ENCODE measurements at places on chromosomes 4 and X.
A peak's percentile ranks its signal among the peaks of the same experiment; 100 is the strongest.

DNA sequence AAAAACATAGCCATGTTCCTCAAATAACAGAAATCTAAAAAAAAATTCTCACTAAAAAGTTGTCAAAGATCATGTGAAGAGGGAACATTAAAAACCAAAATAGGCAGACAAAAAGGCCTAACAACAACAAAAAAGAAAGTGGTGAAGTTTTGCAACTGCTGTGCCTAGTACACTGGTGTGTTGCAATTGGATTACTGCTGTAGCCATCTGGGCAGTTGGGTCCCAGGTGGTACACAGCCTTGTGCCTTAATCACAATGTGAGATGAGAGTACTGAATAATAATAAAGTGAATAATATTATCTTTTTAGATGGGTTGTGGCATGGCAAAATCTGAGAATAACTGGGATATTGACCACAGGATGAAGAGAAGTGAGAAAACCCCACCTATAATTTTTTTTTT is 12.0 kb downstream of the C4orf54 start:
- DNase-seq: no peak

- no peak for DNase-seq
Observed at GRCh38 chrX:97310373-97310772, 426.7 kb downstream of the RPA4 start.

DNA sequence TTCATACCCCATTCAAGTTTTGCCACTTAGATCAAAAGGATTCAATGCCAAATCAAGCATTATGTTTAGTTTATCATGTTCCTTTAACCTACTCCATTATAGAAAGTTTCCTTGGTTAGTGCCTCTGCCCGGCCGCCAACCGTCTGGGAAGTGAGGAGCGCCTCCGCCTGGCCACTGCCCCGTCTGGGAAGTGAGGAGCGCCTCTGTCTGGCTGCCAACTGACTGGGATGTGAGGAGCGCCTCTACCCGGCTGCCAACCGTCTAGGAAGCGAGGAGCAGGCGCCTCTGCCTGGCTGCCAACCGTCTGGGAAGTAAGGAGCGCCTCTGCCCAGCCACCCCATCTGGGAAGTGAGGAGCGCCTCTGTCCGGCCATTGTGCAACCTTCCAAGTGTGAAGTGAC is 36.3 kb upstream of the PDGFRA start:
- no peak for DNase-seq

- DNase-seq: no peak
Observed at GRCh38 chr4:125316791-125317524, 2.2 kb downstream of the FAT4 start.

GRCh38 chr4:123390846-123391456 is 5.6 kb upstream of the SPRY1 start:
- no peak for DNase-seq

DNA sequence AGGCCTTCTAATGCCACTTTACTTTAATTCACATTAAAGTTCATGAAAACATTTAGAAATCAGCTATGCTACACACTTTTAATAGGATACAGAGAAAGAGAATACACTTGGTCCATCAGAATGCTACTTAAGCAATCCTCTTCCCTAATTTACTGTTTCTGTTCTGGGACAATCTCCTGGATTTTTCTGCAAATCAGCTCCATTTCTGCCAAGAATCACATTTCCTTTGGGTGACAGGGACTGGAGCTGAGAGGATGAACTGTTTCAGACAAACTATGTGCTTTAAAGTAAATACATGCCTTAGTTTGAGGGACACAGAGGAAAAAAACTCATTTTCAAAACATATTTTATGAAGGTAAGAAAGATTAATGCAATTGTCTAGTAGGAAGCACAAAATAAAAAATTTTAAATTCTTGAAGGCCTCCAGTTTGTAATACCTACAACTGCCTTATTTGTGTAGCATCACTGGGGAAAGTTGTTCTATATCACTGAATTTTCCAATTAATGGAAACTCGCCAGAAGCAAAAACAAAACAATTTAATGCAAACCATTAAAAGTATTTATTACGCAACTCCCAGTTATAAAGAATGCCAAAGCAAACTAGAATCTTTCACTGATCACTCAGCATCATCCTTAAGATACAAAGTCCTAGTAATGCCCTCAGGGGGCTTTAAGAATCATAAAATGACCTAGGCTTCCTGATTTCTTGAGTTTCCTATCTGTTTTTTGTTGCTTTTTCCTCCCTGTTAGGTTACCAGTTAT is 36.3 kb downstream of the BCLAF3 start:
- no peak for DNase-seq

DNA sequence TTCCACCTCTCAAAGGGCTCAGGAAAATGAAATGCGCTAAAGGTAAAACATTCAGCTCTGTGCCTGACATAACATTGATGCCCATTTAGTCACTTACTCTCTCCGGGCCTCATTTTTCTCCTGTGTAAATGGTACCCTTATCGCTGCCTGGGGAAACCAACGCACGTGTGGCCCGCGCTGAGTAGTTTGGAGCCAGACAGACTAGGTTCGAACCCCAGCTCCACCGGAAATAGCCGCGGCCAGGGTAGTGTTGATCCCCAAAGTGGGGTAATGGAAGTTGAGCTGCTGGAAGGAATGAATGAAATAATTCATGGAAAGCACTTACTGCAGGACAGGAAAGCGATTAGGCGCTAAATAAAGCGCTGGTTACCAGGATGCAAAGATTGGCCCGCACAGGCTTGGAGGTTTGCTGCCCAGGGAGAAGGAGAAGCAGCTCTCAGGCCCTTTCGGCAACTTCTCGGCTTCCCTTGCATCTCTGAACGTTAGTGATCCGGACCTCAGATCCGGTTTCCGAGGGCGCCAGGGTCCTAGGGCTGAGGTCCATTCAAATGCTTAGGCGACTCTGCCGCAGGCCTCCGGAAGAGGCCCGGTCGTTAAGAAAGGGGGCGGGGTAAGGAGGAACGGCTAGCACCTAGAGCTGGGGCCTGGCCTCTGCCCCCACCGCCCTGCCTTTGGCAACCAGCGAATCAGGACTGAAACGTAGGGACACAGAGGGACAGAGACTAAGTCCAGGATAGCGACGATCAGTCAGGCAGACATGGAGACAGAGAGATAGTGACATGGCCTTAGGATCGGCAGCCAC is 13.3 kb downstream of the NKX3-2 start:
- DNase-seq: no peak

- no peak for DNase-seq
Observed at GRCh38 chr4:37946503-37947179, 13.6 kb upstream of the PTTG2 start.

- DNase-seq: peak; percentile 14
Observed at GRCh38 chr4:143375326-143376073, 38.8 kb downstream of the GAB1 start.

- peak; percentile 75 for DNase-seq
Observed at GRCh38 chr4:53019485-53020382, 157.6 kb downstream of the RASL11B start.

GRCh38 chr4:159117968-159118367 is 15.1 kb downstream of the RAPGEF2 start:
- no peak for DNase-seq

DNA sequence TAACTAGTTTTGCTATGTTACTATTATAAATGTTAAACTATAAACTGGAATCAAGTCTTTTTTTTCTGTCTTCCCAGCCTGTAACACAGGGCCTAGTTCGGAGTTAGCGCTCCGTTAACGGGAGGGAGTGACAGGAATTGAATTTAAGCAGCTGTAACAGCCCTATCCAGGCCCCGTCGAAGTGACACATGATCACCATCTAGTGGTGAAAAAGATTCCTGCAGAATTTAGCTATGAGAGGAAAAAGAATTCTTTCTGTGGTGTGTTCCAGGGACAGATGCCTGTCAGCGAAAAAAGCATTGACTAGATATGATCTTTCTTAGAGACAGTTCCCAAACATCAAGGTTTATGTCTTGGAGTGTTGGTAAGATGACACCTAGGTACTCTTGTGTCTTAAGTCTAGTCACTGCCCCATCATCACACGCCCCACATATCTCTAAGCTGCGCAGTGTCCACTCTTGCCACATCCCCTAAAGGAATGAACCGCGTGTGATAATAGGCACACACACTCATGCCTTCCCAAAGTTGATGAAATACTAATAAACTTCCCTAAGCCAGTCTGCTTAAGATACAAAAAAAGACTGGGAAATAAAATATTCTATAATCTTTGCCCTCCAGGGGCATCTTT is 2.1 kb downstream of the GAB3 start:
- DNase-seq: no peak

DNA sequence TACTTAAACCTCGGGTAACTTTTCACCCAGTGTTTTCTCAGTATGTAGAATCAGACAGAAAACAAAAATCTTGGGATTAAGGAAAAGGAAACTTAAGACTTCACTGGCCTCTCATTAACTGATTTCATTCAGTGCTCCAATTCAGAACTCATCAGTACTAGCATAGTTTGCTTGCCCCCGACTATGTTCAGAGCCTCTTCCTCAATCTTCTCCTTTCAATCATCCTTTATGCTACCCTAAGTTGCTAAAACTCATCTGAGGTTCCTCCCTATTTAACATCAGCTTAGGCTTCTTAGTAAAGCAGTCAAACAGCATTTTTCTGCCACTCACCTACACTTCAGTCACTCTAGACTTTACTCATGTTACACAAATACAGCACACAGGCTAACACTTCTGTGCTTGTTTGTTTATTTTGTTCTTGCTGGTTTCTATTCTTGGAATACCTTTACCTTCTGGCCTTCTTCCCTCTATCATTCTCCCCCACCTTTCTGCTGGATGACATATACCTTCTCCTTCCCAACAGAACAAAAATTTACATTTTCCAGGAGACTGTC is 163.0 kb upstream of the TLL1 start:
- DNase-seq: no peak

- DNase-seq: peak; percentile 86
Observed at GRCh38 chr4:140343303-140343702, 30.1 kb upstream of the SCOC start.

- peak; percentile 0 for DNase-seq
Observed at GRCh38 chrX:128975745-128976144, 547.5 kb downstream of the SMARCA1 start.

GRCh38 chr4:87375719-87376291 is 15.2 kb downstream of the HSD17B11 start:
- DNase-seq: peak; percentile 59

DNA sequence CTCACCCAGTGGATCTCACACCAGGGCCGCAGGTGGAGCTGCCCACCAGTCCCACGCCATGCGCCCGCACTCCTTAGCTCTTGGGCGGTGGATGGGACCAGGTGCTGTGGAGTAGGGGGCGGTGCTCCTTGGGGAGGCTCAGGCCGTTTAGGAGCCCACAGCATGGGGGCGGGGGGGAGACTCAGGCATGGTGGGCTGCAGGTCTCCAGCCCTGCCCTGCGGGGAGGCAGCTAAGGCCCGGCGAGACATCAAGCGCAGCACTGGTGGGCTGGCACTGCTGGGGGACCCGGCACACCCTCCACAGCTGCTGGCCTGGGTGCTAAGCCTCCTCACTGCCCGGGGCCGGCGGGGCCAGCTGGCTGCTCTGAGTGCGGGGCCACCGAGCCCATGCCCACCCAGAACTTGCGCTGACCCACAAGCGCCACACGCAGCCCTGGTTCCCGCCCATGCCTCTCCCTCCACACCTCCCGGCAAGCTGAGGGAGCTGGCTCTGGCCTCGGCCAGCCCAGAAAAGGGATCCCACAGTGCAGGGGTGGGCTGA is 312.9 kb upstream of the GIMD1 start:
- DNase-seq: no peak
